Fibroblast of upper back skin (primary cell): ENCODE measurements at places on chromosomes 4 and X.

GRCh38 chrX:1520350-1520749, 16.6 kb downstream of the P2RY8 start:
- no peak for DNase-seq

- no peak for DNase-seq
Observed at GRCh38 chr4:124030147-124030546, 633.6 kb downstream of the SPRY1 start.

GRCh38 chr4:7009564-7009963, 33.6 kb upstream of the TADA2B start:
- no peak for DNase-seq

DNA sequence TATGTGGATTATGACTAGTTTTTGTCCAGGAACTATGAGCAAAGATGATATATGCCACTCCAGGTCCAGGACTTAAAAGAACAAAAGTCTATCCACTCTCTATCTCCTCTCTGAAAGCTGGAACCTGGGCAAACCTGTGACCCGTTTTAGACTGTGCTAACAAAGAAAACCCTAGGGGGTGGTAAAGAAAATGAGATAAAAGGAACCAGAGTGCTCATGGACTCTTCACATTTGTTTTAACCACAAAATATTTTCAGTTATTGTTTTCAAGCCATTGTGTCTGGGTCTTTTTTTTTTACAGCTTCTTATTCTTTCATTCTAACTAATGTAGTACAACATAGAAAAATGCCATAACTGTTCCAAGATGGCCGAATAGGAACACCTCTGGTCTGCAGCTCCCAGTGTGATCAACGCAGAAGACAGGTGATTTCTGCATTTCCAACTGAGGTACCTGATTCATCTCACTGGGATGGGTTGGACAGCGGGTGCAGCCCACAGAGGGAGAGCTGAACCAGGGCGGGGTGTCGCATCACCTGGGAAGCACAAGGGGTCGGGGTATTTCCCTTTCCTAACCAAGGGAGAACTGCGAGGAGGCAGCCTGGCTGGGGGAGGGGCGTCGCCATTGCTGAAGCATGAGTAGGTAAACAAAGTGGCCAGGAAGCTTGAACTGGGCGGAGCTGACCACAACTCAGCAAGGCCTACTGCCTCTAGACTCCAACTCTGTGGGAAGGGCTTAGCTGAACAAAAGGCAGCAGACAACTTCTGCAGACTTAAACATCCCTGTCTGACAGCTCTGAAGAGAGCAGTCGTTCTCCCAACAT, 45.1 kb downstream of the CHM start:
- peak; percentile 16 for DNase-seq

DNA sequence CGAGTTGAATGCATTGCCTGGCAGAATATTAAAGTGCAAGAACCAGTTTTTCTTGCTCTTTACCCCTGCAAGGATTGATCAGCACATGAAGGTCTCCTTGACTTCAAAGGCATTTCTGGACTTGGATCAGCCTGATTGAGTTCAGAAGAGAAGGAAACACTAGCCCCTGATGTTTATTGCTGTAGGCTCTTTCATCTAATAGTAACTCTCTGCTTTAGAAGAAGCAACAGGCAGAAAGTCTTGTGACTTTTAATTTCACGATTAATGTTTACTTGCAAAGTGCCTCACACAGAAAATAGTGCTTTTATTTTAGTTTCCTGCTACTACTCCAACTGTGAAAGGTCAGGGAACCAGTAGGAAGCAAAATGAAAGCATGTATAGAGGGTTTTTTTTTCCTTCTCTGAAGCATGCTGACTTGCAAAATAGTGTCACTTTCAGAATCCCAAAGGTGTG, 69.1 kb downstream of the PCDH7 start:
- DNase-seq = no peak

DNA sequence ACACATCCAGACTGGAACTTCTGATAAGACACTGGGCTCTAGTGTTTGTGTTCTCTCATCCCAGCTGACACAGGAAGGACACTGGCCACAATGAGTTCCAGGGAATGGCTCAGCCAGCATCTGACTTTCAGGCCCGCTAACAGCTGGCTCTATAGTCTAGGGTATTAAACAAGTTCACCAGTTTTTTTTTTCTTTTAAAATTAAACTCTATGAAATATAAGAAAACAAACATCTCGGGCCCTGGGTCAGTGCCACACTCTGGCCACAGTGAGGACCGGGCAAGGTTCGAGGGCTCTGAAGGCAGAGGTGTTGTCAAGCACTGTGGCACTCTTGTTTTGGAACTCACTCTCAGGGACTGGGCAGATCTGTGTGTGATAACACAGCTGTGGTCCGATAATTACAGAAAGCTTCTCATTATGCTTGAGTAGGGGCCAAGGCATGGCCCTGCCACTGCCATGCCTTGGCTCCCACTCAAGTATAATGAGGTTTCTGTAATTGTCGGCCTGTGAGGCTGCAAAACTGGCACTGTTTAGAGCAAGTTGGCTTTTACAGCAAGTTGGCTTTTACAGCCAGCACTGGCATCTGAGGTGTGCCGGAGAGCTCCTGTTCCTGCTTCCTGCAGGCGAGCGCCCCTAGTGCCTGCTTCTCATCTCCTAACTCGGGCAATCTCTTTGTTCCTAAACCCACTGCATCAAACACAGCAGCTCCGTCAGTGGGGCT, 62.8 kb downstream of the PPP1R2C start:
- DNase-seq = peak; percentile 7

GRCh38 chr4:165737309-165737972, 135.6 kb upstream of the TLL1 start:
- no peak for DNase-seq

GRCh38 chr4:127118681-127119080, 514.1 kb upstream of the INTU start:
- DNase-seq = no peak

DNA sequence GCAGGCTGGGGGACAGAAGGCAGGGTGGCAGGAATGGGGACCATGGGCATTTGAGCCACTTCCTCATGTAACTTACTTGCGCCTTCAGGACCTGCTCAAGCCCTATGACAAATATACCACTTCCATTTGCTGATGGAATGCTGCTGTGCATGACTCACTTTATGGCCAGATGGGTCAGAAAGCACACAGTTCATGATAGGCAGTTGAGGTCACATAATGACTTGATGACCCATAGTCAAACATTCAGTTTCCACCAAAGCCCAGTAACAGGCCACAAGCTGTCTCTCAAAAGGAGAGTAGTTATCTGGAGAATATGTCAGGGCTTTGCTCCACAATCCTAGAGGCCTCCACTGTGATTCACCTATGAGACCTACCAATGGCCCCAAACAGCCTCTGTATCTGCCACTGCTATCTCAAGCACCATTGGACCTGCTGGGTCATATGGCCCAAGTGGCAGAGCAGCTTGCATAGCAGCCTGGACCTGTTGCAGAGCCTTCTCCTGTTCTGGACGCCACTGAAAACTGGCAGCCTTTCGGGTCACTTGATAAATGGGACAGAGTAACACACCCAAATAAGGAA, 5.3 kb upstream of the PAPSS1 start:
- no peak for DNase-seq

DNA sequence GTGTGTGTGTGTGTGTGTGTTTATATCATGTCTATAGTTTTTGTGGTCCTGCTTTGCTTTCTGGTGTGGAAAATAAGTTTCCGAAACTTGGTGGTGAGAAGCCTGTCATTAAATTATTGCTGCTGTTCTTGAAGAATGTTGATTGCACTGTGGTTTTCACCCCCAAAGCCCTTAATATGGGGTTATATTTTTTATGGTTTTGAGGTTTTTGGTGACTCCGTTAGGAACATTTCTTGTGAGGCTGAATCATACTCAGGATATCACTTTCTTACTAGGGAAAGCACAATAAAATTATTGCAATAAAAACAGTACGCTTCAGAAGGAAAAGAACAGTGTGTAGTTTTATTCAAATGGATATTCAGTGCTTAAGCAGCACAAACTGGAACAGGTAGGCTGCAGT, 539.1 kb upstream of the MAGEB18 start:
- DNase-seq = peak; percentile 46

- DNase-seq = peak; percentile 51
Observed at GRCh38 chr4:71186566-71187403, 152.0 kb upstream of the SLC4A4 start.

DNA sequence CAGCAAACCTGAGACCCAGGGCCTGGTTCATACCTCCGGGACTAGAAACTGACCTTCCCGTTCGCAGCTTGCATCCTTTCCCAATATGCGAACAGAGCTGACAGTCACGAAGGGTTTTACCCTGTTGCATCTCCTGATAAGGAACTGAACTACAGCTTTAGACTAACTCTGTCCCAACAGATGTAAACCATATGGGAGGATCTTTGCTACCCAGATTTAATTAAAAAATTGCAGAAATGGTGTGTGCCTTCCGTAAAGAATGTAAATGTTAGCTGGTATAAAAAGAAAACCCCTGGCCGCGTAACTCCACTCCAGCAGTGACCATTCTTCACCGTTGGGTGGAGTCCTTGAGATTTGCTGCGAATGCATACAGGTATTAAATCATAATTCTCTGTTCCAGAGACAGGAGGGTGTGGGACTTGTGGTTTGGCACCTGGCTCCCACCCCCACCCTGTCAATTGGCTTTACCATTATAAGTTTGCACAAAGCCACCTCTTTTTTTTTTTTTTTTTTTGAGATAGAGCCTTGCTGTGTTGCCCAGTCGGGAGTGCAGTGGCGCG, 40.6 kb upstream of the SORCS2 start:
- no peak for DNase-seq

DNA sequence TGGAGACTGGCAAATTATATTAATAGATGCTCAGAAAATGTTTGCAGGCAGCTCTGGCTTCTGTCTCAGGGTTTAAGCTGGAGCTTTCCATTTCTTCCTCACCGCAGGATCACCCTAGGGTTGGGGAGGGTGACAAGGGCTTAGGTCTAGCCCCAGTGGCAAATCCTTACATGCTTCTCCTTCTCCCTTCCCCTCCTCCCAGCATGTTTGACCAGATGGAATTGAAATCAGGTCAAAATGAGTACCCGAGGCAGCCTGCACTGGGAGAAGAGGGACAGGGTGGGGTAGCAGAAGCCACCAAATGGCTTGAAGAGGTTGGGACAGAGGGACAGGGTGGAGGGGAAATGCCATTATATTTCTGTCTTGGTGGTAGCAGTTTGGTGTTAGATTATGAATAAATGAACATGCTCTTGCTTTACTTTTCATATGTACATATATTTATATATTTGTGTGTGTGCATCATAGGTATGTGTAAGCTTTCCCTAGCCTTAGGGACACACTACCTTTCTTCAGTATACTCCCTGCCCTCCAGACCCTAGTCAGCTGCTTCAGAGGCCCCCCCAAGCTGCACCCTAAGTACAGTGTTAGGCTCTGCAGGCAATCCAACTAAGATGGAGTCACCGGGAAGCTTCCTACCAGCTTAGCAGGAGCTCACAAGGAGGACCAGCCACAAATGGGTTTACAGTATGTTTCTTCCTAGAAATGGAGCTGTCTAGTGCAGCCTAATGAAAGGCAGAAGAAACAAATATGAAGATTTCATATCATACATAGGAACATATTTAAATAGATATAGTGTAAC, 1.8 kb downstream of the TMEM35A start:
- no peak for DNase-seq

DNA sequence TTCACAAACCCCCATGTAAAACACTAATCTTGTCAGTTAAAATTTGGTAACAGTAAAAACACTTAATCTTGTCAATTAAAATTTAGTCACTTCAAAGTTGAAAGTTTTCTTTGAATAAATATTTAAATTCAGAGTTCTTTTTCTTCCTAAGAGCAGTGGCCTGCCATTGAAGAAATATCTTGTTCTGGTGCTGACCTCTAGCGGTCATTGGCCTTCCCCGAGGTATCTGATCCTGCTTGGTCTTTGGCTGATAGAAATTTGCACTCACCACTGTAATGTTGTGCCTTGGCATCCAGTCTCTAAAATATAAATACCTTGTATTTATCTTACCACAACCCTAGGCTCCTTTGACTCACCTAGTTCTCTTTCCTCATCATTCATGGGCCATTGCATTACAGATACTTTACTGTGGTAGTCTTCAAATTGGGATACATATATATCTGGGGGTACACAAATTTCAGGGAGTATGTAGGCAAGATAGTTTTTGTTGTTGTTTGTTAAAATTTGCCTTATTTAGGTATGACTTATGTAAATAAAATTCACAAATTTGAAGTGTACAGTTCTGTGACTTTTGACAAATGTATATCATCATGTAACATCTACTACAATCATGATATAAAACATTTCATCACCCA, 6.7 kb upstream of the ART3 start:
- peak; percentile 70 for DNase-seq

DNA sequence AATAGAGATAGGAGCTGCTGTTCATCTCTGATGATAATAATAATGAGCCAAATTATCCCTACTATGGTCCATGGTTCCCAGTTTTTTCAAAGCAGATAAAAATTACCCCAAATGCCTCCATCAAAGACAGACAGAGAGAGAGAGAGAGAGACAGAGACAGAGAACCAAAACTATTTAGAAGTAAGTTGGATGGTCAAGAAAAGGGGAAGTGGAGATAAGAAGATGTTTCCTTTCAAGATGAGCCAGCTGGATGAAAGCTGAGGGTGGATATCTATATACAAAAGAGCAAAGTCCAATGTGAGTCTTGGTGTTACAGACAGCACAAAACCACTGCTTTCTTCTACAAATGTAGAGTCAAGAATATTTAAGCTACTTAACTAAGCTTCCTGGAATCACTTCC, 173.9 kb downstream of the GRIA3 start:
- DNase-seq = no peak

DNA sequence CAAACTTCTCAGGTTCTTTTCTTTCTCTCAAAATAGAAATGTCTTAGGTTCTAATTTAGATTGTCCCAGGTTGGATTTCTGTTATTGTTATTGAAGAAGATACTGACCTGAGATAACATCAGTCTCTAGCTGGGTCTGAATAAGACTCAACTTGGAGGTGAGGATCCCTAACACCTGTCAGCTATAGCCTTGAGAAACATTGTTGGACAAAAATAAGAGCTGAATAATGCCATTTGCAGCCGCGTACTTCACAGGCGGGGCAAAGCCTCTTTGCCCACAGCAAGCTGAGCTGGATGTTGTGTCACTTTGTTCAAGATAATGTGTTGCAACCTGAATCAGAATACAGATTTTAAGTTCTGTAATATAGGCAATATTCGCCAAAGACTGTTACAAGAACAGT, 35.6 kb downstream of the VCX3B start:
- DNase-seq = no peak

DNA sequence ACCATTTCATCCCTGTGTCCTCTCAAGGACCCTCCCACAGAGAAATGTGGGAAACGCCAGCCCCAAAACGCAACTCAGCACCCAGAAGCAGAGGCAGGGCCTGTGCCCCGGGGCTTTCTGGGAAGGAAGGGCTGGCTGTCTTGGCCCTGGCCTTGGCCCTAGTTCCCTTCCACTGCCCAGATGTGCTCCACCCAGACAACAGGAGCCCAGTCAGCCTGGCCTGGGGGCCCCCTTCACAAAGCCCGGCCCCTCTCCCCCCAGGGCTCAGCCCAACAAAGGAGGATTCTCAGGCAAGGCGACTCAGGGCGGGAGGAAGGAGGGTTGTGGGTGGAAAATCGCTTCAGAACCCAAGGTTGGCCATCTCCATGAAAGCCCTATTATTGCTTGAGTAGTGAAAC, 82.5 kb downstream of the PJA1 start:
- DNase-seq = no peak

GRCh38 chr4:6277935-6278800, 8.5 kb downstream of the WFS1 start:
- no peak for DNase-seq

- DNase-seq = no peak
Observed at GRCh38 chr4:38891051-38891983, 23.7 kb downstream of the FAM114A1 start.

GRCh38 chr4:27986476-27986875, 1125.8 kb downstream of the STIM2 start:
- DNase-seq = no peak
